Left lobe of liver (tissue), 2 donors: ENCODE measurements at places on chromosomes 3 and 15. TPM values are rescaled to one million over a fixed set of nuclear protein-coding genes. Genes with fewer than 3 reads are reported as not detected.
A peak's percentile ranks its signal among the peaks of the same experiment; 100 is the strongest.

A4GNT gene
- not detected for total RNA-seq

DNA sequence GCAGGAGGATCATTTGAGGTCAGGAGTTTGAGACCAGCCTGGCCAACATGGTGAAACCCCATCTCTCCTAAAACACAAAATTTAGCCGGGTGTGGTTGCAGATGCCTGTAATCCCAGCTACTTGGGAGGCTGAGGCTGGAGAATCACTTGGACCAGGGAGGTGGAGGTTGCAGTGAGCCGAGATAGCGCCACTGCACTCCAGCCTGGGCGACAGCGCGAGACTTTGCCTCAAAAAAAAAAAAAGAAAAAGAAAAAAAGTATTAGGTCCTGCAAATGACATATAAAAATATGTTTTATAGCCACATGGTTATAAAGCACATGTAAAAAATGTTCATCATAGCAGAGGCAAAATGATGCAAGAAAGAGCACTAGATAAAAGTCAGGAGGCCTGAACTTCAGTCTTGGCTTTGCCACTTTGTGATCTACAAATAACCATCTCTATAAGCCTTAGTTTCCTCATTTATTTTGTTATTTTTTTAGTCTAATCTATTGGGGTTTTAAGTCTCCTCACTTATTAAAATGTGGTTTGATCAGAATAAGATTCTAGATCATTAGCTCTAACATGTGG, 4.9 kb downstream of the SLC12A6 start:
- DNase-seq, result no peak

DNA sequence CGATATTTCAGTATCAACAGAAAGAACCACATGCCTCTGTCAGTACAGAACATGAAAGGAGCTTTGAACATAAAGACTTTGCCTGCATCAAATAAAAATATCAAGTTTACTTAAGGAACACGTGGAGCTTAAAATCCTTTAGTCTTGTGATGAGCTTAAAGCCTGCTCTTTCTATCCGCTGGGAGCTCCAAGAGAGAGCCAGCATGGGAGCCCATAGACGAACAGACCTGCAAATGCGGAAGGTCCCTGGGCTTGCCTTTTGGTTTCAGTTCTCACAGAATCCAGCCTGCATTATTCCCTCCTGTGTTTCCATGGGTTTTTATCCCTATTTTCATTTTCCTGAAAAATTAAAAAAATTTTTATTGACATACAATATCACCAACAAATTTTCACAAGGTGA, 530.6 kb upstream of the RGMA start:
- DNase-seq, result no peak

GRCh38 chr3:197404030-197404429, 105.6 kb upstream of the DLG1 start:
- DNase-seq, result peak; percentile 37

- no peak for DNase-seq
These were observed 23.9 kb upstream of the AADACL2 start for GRCh38 chr3:151709847-151710246.

DNA sequence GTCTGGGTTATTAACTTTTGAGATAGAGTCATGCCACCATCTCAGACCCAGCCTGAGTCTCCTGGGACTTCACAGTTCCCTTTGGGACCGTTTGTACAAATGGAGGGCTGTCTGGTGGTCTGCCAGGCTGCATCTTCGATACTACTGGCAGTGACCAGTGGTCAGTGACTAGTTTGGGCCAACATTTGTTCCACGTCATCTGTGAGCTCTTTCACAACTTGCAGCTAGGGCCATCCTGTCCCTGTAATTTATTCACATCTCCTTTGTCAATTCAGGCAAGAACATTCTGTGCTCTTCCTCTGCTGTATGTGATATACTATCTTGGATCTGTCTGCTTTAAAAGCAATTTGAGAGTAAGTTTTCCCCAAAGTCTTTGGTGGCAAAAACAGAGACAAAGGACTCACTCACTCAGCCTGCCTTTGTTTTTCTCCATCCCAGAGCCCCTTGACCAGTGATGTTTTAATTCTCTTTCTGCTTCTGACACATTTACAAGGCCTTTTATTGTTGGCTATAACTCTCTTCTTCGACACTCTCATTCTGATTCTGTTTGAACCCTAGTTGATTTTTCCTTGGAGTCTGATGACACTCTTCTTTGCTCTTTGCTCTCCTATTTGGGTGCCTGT, 353.4 kb downstream of the EPHB1 start:
- DNase-seq, result peak; percentile 91

DNA sequence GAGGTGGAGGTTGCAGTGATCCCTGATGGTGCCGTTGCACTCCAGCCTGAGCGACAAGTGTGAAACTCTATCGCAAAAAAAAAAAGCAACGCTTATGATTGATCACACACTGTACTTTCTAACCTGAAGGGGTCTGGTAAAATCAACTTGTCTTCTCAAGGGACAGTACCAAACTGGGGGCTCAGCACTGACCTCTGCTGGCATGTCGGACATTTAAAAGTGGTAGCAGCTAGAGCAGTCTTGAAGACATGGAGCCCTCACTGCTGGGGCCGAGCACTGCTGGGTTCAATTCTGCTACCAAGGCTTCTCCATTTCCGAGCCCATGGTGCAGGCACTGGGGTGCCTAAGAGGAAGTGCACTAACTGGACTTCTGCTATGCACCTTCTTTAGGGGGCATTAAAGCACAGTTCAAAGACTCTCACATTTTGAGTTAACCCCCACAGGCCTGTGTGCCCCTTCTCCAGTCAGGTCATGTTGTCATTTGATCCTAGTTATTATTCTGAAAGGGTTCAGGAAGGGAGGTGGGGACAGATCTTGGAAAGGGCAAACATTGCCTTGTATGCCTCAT, 26.4 kb upstream of the LAMP3 start:
- DNase-seq, result no peak

TMEM266 gene
- total RNA-seq, result not detected

- DNase-seq, result no peak
These were observed 351.6 kb downstream of the TIGIT start for GRCh38 chr3:114645392-114645791.
